ENCODE measurements at places on chromosomes 7 and 10. TPM values are rescaled to one million over a fixed set of nuclear protein-coding genes. Genes with fewer than 3 reads are reported as not detected.
A peak's percentile ranks its signal among the peaks of the same experiment; 100 is the strongest.

GRCh38 chr7:44236333-44236728, 35.6 kb downstream of the YKT6 start:
- no peaks in the 10 kb centered on the region for H3K4me1 ChIP-seq
- no peak overlapping the region for H3K4me3 ChIP-seq
- H3K27ac ChIP-seq, result no peak overlapping the region
- no peaks in the 10 kb centered on the region for H3K27me3 ChIP-seq

UBTD1 gene
- total RNA-seq, result 0.29 TPM

- H3K4me3 ChIP-seq, result no peak overlapping the region
- no peaks in the 10 kb centered on the region for H3K4me1 ChIP-seq
- no peaks in the 10 kb centered on the region for H3K27me3 ChIP-seq
- no peak overlapping the region for H3K27ac ChIP-seq
- no peaks in the 10 kb centered on the region for H3K36me3 ChIP-seq
Measured at GRCh38 chr10:133139551-133140065, 20.4 kb upstream of the KNDC1 start.

DNA sequence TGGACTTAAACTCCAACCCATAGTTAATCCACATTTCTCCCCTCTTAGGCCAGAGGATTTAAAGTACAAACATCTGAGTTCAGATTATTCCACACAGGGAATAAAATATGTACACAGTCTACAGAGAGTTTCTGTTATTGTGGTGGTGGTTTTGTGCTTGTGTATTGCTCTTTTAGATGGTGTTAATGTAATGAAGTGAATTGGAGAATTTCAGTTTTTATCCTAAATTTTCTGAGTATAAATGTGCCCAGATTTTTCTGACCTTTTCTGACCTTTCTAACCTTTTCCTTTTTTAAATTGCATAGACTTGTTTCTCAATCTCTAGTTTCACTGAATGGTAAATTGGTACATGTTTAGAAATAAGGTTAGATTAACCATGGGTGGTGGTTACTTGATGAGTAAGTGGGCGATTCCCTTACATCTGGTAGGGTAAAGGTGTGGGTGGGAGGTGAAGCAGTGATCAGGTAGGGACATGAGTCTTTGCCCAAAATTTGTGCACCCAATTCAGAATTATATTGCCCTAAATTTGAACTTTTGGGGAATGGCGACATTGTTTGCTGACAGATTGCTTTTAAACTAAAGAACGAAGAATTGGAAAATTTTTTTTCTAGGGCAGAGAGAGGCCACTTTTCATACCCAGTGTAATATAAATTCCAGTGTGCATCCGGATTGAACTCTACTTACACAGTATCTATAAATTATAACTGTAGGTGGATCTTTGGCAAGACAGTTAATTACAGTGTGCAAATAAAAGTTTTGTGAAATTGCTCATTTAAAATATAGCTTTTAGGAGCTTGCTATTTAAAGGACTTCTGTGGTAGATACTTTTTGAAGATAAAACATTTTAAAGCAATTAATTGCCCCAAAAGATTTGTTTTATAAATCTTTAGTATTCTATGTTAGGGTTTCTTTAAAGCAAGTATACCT, 62.2 kb downstream of the ST7 start:
- no peaks in the 10 kb centered on the region for H3K36me3 ChIP-seq
- peak overlapping the region; percentile 5 for H3K27ac ChIP-seq
- no peak overlapping the region for H3K4me3 ChIP-seq
- H3K4me1 ChIP-seq, result no peaks in the 10 kb centered on the region
- no peaks in the 10 kb centered on the region for H3K27me3 ChIP-seq

- DNase-seq, result no peak
- no peak overlapping the region for H3K4me3 ChIP-seq
- no peaks in the 10 kb centered on the region for H3K27me3 ChIP-seq
- H3K27ac ChIP-seq, result no peak overlapping the region
Measured at GRCh38 chr10:22727663-22728062, 13.3 kb upstream of the PIP4K2A start.

DNA sequence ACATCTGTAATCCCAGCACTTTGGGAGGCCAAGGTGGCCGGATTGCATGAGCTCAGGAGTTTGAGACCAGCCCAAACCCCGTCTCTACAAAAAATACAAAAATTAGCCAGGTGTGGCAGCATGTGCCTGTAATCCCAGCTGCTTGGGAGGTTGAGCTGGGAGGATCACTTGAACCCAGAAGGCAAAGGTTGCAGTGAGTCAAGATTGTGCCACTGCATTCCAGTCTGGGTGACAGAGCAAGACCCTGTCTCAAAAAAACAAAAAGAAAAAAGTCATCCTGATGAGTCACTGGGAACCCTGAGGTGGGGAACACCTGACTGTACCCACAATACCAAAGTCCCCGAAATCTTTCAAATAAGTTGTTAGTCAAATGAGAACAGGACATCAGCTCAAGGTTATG, 80.0 kb downstream of the NEBL start:
- no peak overlapping the region for H3K4me3 ChIP-seq
- H3K27ac ChIP-seq, result no peak overlapping the region
- H3K36me3 ChIP-seq, result no peaks in the 10 kb centered on the region
- H3K4me1 ChIP-seq, result no peaks in the 10 kb centered on the region
- H3K27me3 ChIP-seq, result no peaks in the 10 kb centered on the region
- no peak for DNase-seq

DNA sequence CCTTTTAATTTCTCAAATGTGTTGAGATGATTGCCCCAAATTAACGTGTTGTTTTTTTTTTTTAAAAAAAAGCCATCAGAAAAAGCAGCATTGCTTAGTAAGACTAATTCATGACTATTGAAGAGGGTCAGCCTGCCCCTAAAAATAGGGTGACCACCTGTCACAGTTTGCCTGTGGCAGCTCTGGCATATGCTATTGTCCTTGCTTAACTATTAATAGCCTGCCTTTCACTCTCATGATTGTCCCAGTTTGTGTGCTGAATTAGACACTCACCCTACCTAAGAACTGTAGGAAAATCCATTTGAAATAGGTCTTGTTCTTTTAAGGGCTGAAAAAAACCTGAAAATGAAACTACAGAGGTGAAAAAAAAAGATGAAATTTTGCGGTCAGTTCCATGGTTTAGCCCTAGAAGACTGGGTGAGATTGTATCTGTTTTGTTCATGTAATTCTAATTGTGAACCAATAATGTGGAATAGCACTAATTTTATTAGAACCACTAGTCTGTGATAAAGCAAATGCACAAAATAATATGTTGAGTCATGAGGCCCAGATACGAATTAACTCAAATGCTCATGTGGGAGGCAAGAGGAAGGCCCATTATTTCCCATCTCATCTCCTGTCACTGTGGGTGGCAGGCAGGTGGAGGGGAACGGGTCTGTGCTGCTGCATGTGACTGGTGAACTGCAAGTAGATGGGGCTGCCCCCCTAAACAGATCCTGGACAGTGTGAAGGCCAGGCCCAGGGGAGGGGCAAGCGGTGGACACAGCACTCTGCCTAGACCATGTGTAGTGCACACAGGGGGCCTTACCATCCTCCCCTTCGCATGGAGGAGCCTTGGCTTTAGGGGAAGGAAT, 265.4 kb upstream of the NFE2L3 start:
- H3K27me3 ChIP-seq, result no peaks in the 10 kb centered on the region
- no peak for DNase-seq
- no peak overlapping the region for H3K4me3 ChIP-seq
- H3K27ac ChIP-seq, result no peak overlapping the region
- H3K36me3 ChIP-seq, result no peaks in the 10 kb centered on the region

- no peak for DNase-seq
- H3K36me3 ChIP-seq, result no peaks in the 10 kb centered on the region
- no peaks in the 10 kb centered on the region for H3K27me3 ChIP-seq
- no peak overlapping the region for H3K27ac ChIP-seq
Measured at GRCh38 chr10:84991301-84991700, 662.9 kb downstream of the CCSER2 start.

DNA sequence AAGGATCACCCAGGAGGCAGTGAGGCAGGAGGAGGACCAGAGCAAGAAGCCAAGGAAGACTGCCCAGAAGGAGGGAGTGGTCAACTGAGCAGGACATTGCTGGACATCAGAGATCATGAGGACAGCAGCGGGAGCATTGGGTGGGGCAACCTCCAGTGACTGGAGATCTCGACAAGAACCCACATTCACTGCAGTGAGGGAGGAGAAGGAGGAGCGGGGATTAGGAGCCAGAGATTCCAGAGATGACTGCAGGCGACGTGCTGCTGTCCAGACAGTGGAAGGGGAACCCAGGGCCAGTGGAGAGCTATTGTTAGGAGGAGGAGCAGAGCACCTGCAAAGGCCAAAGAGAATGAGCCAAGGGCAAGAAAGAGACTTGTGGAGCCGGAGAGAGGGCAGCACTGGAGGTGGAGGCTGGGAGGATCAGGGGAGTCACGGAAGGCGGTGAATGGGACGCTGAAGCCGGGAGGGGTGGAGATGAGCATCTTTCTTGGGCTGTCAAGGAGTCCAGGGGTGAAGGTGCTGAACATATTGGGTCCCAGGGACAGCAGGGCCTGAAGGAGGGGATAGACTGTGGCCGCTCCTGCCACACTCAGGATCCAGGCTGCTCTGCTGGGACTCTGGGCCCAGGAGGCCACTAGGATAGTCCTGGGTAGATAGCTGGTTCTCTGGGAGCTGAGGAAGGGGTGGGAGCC, 140.1 kb upstream of the UNC5B start:
- H3K27me3 ChIP-seq, result no peaks in the 10 kb centered on the region
- no peak for DNase-seq
- H3K4me1 ChIP-seq, result no peaks in the 10 kb centered on the region
- H3K36me3 ChIP-seq, result no peaks in the 10 kb centered on the region
- H3K27ac ChIP-seq, result no peak overlapping the region

TCAF2 gene
- 12.1 TPM for total RNA-seq

DNA sequence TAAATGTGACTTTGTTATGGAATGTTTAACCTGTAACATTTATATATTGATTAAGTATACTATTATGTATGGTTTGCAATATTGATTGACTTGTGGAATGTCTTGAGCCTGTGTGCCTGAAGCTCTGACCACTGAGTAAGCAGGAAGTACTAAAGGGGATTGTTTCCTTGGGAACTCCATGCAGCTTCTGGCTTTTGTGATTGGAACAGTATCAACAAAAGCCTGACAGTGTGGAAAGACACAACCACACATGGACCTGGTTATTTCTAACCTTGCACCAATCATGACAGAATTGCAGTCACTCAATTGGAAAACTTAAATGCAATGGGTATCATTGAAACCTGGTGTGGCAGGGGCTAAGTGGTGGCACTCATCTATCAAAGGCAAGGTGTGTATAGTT, 45.5 kb upstream of the PIK3CG start:
- H3K4me1 ChIP-seq, result no peaks in the 10 kb centered on the region
- DNase-seq, result no peak
- no peak overlapping the region for H3K27ac ChIP-seq
- H3K27me3 ChIP-seq, result no peaks in the 10 kb centered on the region
- H3K4me3 ChIP-seq, result no peak overlapping the region

- no peaks in the 10 kb centered on the region for H3K27me3 ChIP-seq
- H3K4me3 ChIP-seq, result no peak overlapping the region
- peak; percentile 47 for DNase-seq
Measured at GRCh38 chr7:69373171-69374043, 224.9 kb upstream of the AUTS2 start.

- no peak overlapping the region for H3K4me3 ChIP-seq
- DNase-seq, result no peak
- no peaks in the 10 kb centered on the region for H3K27me3 ChIP-seq
- peaks cover 5% of the 10 kb centered on the region for H3K4me1 ChIP-seq
Measured at GRCh38 chr10:32357056-32357735, 10.2 kb upstream of the EPC1 start.

CRTAC1 gene
- total RNA-seq, result 7.5 TPM

GRCh38 chr10:30573721-30574431, 55.7 kb downstream of the LYZL2 start:
- DNase-seq, result no peak
- no peaks in the 10 kb centered on the region for H3K27me3 ChIP-seq

ARHGAP22 gene
- 3.6 TPM for total RNA-seq

LRRC18 gene
- not detected for total RNA-seq

DNA sequence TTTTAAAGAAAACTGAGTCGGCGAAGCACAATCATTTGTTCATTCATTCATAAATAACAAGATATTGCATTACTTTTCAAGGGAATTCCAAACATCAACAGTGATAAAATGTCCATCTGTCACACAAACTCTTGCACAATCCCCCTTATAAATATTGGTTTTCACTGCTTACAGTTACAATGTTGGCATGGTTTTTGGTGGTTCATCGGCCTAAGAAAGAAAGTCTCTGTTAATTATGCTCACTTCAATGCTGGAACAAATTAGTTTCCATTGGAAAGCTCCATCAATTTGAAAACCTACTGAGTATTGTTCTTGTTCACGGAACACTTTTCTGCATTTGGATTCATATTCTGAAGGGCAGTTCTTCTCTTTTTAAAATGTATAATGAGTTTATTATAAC, 188.5 kb downstream of the JAZF1 start:
- H3K4me1 ChIP-seq, result no peaks in the 10 kb centered on the region
- H3K4me3 ChIP-seq, result no peak overlapping the region
- H3K27me3 ChIP-seq, result no peaks in the 10 kb centered on the region
- DNase-seq, result no peak

LEP gene
- not detected for total RNA-seq

PNLIPRP1 gene
- not detected for total RNA-seq

GRCh38 chr7:84399661-84400060, 205.1 kb upstream of the SEMA3A start:
- H3K4me3 ChIP-seq, result no peak overlapping the region
- H3K27me3 ChIP-seq, result no peaks in the 10 kb centered on the region
- no peaks in the 10 kb centered on the region for H3K36me3 ChIP-seq
- H3K4me1 ChIP-seq, result no peaks in the 10 kb centered on the region

LIPJ gene
- total RNA-seq, result 0.59 TPM

- H3K4me1 ChIP-seq, result no peaks in the 10 kb centered on the region
- H3K36me3 ChIP-seq, result no peaks in the 10 kb centered on the region
- DNase-seq, result no peak
- no peak overlapping the region for H3K27ac ChIP-seq
Measured at GRCh38 chr10:36421992-36422391, 703.4 kb upstream of the ANKRD30A start.

- H3K36me3 ChIP-seq, result no peaks in the 10 kb centered on the region
- no peak for DNase-seq
- H3K27ac ChIP-seq, result no peak overlapping the region
- no peaks in the 10 kb centered on the region for H3K4me1 ChIP-seq
- H3K4me3 ChIP-seq, result no peak overlapping the region
- H3K27me3 ChIP-seq, result no peaks in the 10 kb centered on the region
Measured at GRCh38 chr7:29285444-29285793, 90.8 kb downstream of the CHN2 start.

DNA sequence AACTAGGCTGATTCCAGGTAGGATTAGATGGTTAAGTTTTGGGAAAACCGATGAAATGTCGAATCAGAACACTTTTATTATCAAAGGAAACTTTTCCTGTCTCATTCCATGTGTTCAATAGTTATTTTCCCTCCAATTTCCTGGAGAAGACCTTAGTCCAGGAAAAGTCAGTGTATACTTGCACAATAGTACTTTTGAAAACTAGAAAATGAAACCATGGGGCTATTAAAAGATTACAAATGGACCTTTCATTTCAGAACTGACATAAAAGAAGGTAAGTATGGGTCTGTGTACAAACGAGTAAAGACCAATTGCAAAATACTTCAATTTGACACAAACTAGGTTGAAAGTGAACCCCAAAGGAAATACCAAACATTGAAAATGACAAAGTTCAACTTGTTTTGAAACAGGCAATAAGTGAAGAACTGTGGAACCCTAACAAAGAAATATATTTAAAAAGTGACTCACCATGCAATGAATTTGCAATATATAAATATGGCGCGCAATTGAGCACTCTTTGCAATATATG, 2.1 kb downstream of the AVPI1 start:
- H3K4me1 ChIP-seq, result peaks cover 9% of the 10 kb centered on the region
- H3K4me3 ChIP-seq, result no peak overlapping the region
- H3K27ac ChIP-seq, result peak overlapping the region; percentile 97
- H3K36me3 ChIP-seq, result no peaks in the 10 kb centered on the region
- H3K27me3 ChIP-seq, result no peaks in the 10 kb centered on the region
- no peak for DNase-seq

All from uterus (tissue), 4 donors.